ENCODE measurements at places on chromosomes 5 and 9.

- no peak for DNase-seq
These were observed 577 bp upstream of the CCDC112 start for GRCh38 chr5:115297031-115297430.

DNA sequence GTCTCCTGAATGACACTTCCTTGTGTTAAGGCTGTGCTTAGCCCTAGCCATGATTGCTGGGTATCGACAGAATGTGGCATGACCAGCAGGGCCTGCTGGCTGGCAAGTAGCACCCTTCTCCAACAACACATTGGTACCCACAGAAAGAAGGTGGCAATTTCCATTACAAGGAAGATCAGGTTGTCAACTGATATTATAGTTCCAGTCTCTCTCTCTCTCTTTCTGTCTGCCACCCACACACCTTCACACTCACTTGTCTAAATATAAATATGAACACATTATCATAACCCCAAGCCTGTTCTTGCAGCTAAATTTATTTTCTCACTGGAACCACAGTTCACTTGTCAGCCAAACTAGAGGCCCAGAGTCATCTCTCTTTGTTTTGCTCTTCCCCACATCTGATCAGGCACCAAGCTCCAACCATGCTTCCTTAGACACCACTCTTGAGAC is 408.1 kb upstream of the PIK3R1 start:
- no peak for DNase-seq

- no peak for DNase-seq
These were observed 133.4 kb downstream of the SLC1A3 start for GRCh38 chr5:36739751-36740221.

GRCh38 chr9:128152133-128153059 is 3.1 kb downstream of the LCN2 start:
- no peak for DNase-seq

DNA sequence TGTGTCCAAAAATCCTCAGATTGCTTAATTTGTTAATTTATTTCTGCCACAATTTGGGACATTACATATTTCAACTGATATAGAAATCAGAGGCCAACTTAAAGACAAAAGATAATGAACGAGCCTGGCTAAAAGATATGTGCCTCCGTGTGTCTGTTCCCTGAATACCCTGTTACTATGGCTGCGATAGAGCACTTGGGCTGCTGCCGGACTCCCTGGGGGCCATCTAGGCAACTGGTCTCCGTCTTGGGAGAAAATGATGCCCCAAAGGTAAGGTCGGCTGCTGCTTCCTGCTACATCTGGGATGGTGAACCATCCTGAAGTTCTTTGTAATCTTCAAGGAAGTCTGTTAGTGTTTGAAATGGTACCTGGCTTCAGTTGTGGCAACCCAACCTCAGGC is 72.0 kb downstream of the RCL1 start:
- no peak for DNase-seq

DNA sequence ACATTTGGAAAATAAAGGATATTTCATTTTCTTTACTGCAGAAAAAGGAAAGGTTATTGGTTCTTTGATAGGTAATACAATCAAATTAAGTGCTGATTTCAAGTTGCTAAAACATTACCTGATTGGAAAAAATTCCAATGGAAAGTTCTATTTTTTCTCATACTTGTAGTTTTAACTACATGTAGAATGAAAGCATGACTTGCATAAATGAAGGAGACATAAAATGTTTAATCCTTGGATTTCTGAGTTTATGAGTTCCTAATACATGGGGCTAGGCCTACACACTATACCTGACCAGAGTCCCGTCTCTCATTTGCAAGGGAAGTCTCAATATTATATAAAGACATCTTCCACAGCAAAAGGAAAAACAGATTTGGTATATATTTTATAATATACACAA is 5.2 kb upstream of the MEIKIN start:
- DNase-seq = no peak

- DNase-seq = no peak
These were observed 1105.8 kb upstream of the SEMA6A start for GRCh38 chr5:117680426-117680825.

DNA sequence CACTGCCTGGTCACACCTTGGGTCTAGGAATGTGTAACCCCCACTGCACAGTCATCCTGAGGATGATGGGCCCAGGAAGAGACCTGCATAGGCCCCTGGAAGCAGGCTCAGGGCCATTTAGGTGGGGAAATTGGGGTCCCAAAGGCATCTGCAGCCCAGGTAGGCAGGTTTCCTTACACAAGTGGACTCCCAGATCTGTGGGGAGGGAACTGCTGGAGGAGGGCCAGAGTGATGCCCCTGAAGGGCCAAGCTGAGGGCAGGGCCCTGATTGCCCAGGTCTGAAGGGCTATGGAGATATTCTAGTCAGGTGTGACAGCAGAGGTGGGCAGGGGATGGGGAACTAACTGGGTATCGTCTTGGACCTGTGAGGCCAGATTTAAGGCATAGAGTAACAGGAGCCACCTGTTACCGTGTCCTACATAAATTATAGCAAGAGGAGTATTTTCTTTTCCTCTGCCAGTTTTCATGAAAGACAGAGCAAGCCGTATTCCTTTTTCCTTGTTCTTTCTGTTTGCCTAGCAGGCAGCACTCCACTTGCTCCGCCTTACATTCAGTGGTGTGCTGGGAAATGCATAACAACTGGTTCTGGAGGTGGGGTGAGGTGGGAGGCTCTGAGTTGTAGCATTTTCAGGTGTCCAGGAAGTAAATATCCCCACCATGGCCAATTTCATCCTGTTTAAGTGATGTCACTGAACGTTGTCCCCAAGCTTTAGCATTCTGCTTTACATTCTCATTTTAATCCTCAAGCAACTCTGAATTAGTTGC is 41.3 kb downstream of the PPARGC1B start:
- no peak for DNase-seq

DNA sequence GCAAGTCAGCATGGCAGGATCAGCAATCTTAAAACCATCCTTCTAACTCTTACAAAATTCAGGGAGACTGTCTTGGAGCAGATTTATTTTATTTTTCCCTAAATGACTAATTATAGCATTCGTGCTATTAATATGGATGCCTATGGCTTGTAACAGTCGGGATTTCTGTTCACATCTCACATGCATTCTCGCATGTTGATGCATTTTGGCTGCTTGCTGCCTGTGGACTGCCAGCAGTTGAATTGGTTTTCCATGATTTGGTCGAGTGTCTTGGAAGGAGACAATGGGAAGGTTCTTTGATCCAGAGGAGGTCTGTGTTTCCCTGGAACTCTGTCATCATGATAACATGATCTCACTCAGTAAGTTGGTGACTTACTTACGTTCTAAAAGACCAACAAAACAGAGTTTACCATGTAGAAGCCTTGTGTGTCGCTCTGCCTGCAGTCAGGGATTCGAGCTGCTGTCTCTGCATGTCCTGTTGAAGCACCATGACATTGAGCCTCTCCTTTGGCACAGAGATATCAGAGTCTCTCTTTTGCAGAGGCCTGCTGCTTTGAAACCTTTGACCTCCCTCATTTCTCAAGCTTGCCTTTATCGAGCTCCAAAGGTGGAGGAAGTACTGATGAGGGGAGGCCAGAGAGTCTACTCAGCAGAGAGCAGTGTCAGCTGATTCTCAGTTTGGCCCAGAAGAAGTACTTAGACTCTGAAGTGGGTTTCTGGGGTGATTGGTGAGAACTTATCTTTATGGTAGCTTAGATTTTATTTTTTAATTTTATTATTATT is 82.4 kb downstream of the ARHGAP26 start:
- DNase-seq = no peak

GRCh38 chr5:179379321-179379890 is 34.1 kb upstream of the ADAMTS2 start:
- DNase-seq = no peak

DNA sequence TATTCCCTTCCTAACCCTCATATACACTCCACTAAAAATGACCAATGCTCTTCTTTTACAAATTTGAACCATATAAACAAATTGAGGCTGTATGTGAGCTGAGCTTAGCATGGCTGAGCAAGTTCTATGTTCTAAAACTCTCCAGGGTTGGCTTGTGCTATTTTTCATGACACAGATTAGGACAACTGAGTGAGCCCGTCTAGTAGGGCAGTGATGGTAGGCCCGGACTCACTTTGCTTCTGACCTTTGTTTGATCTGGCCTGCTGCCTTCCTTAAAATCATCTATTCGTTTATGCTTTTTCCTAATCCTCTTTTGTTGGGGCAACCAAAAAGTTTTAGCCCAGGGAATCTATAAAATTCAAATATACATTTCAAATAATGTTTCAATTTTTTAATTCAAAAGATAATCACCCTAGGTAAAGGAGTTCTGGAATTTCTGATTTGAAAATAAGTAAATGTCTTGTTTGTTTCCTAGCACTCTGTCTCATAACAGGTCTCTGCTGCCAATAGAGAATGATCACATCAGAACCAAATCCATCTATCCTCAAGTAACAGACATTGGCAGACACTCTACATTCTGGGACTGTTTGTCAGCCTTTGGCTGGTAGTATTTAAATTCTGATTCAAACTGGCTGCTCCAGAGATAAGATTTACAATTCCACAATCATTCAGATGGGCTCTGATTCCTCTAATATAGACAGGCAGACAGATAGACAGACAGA is 217.0 kb upstream of the TARS1 start:
- no peak for DNase-seq

GRCh38 chr5:68033029-68033428 is 182.5 kb upstream of the PIK3R1 start:
- no peak for DNase-seq

- DNase-seq = no peak
These were observed 21.9 kb downstream of the CRHBP start for GRCh38 chr5:76974785-76975184.

DNA sequence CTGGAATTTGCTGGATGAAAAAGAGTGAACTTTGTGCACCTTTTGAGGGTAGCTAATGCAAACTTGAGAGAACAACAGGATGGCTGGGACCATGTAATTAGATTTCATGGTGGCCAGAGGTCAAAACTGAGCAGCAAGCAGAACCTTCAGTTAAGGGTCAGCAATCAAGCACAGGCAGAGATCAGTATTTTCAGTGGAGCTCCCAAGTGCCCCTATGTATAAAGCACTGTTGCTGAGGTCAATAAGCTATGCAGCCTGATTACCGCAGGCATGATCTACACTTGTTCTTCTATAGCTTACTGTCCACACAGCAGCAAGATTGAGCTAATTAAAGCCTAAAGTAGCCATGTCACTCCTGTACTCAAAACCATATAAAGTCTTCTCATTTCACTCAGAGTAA is 62.1 kb upstream of the TMC1 start:
- no peak for DNase-seq

GRCh38 chr5:148729182-148729581 is 74.9 kb upstream of the HTR4 start:
- no peak for DNase-seq

Data from nucleus accumbens (tissue), 56 donors.